Activated CD8-positive, alpha-beta memory T cell treated with anti-CD3 and anti-CD28 coated beads, Interleukin-2, amount 10 ng/mL, durations not matched to agents 7 days and 5 days (primary cell): ENCODE measurements at places on chromosomes 11 and 22. TPM values are rescaled to one million over a fixed set of nuclear protein-coding genes. Genes with fewer than 3 reads are reported as not detected.

DNA sequence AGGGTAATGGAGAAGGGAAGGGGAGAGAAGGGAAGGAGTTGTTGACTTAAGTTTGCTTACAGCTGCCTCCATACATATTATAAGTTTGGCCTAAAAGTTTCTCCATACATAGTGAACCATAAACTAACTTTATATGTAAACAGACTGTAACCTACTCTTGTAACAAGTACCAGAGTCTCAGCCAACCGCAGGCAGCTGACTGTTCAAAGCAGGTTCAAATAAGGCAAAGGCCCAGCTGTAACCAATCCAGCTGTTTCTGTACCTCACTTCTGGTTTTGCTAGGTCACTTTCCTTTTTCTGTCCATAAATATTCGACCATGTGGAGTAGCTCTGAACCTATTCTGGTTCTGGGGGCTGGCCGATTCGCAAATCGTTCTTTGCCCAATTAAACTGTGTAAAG is 591.2 kb downstream of the INSC start:
- no peak for DNase-seq

DNA sequence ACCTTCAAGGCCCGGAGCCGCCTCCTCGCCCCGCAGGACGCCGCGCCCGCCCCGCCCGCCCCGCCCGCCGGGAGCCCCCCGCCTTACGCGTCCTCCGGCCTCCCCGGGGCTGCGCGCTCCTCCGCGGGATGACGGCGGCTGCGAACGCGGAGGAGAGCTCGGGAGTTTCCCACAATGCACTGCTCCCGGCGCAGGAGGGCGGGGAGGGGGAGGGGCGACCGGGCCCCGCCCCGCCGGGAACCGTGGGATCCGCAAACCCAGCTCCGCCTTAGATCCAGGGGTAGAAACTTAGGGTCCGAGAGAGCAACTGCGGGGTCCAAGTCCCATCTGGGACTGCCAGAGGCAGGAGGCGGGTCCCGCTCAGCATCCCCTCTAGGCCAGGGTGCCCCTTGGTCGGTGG is at the start of gene CEND1:
Gene CEND1, minus strand, starts transcription at position 148 of the 400 bp plus-strand sequence. CDS start 1,514 bp downstream, outside the sequence.
- peak; percentile 67 for DNase-seq

DNA sequence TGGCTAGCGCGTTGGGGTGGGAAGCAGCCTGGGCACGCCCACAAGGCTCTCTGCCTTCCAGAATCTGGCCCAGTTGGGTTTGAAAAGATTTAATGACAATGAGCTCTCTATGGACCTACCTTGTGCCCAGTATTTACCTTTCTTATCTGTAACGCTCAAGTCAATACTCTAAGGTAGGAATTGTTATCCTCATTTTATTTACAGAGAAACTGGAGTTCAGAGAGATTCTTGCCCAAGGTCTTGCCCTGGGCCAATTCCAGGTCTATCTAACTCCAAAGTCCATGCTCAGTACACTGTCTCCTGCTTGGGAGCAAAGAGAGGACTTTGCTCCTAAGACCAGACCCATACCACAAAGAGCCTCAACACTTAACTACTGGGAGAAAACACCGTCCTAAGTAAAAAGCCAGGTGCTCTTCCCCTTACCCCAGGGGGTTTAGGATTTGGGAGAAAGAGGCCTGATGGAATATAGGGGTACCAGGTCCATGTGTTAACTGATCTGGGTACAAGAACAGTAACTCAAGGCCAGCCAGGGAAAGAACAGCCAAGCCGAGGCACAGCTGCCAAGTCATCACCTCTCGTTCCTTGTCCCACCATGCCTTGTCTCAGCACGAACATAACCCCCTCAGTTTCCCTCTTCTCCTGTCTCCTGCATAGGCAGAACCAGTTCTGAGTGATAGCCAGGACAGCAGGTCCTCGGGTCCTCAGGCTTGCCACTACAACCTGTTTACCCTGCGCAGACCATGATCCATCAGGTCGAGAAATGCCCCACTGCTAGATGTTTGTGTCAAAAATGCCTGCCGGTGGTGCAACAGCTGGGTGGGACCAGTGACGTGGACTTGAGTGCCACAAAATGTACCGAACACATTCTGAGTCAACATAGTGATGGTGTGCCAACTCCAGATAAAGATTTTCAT is 14.6 kb downstream of the APOA4 start:
- DNase-seq: no peak

- no peak for DNase-seq
Observed at GRCh38 chr11:83047515-83048225, 24.0 kb downstream of the RAB30 start.

GRCh38 chr11:57476047-57476756 is 15.9 kb downstream of the RTN4RL2 start:
- peak; percentile 57 for DNase-seq

DNA sequence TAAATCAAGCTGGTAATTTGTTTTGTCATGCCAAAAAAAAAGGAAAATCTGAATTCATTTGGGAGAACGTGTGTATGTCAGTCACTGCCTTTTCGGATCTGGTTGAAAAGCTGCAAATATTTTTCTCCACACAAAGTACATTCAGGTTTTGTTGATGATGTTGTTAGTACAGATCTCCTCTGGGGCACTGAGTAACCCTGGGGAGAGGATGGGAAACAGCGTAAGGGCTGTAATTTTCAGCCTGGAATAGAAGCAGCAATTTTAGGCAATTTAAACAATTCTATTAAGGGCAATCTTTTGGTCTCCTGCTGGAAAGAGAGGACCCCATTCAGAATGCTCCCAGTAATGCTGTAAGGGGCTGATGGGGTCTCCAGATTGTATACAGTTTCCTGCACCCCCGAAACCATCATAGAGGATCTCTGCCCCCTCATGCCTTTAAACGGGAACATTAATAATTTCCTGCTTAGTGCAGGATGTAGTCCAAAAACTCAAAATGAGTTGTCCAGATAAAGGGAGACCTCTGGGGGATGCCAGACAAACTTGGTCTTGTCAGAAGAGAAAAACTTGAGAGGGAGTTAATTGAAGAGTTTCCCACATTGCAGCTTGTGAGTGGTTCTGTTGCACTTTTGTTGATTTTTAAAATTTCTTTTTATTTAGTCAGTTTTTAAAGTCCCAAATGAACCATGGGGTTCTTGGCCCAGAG is 132.3 kb downstream of the COMMD9 start:
- DNase-seq: no peak

DNA sequence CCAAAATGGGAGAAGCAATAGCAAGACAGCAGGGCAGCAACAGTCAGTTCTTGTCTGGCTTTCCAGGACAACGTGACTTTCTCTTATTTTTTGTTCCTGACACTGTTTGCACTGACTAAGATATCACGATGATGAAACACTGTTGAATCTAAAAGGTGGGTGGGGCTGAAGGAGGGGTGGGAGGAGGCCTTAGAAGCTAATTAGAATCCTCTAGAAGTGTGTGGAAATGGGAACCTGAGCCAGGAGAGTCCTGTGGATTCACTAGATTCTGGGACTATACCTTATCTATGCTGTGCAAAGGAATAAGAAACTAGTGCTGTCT is 300.3 kb downstream of the ST3GAL4 start:
- no peak for DNase-seq

DNA sequence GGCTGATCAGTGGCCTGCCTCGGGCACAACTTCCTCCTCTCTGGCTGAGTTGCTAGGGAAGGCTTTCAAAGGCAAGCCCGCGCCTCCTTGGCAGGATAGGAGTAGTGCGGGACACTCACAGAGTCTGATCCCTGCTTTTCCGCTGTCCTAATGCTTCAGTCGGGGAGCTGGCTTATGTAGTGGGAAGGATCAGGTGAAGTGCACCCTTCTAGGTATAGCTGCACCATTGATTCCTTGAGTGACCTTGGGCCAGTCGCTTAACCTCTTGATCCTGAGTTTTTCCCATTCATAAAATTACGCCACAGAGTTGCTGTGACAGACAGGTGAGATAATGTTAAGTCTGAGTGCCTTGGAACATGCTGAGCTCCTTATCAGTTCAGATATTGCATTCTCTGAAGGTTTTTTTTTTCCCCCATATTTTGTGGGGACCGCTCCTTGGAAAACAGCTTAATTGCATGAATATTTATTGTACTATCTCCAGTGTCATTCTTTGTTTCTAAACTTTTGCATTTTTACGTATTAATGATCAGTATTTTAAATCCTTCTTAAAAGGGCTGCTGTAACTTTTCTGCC is 961 bp downstream of the IPO7 start:
- DNase-seq: no peak

- no peak for DNase-seq
Observed at GRCh38 chr11:46315783-46316563, 31.3 kb upstream of the DGKZ start.

GRCh38 chr11:3133261-3134217 is 31.6 kb downstream of the OSBPL5 start:
- DNase-seq: no peak

GRCh38 chr11:120259988-120260565 is 20.1 kb downstream of the POU2F3 start:
- DNase-seq: no peak

Gene KCTD14
- 0.23 TPM for total RNA-seq

DNA sequence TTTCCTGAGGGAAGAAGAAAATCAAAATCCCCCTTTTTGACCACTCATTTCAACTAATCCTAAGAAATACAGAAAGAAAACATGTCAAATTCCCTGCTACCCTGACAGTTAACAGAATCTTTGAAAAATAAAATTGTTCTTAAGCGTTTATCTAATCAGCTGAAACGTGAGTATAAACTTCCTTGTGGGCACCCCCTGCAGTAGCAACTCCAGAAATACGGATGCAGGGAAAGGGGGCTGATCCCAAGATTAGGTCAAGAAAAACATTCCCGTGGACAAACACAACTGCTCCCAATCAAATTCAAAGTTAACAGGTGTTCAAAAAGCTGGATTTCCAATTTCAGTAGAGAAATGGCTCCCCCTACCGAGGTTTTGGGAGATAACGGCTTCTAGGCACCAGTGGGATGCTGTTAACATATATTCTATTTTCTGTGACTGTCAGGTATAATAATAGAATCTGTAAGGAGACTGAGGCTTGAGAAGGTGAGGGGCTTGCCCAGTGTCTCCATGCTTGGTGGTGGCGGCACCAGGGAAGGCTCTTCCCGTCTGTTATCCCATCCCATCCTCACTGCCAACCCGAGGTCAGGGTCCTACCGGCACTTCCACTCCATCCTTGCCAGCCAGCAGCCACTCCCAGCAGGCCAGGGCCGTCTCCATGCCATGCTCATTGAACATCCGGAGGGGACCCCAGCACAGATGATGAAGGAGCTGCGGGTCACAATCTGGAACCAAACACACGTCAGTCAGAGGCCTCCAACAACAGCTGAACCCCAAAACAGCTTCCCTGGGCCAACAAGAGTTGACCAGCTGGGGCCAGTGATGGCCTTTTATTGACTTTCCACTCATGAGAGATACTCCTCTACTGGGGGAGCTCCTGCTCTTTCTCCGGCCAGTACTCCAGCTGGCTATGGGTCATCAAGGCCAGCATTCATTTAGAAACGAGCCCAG is 32.0 kb upstream of the SERPIND1 start:
- DNase-seq: peak; percentile 50

- DNase-seq: no peak
Observed at GRCh38 chr11:22976146-22976545, 115.9 kb upstream of the CCDC179 start.

DNA sequence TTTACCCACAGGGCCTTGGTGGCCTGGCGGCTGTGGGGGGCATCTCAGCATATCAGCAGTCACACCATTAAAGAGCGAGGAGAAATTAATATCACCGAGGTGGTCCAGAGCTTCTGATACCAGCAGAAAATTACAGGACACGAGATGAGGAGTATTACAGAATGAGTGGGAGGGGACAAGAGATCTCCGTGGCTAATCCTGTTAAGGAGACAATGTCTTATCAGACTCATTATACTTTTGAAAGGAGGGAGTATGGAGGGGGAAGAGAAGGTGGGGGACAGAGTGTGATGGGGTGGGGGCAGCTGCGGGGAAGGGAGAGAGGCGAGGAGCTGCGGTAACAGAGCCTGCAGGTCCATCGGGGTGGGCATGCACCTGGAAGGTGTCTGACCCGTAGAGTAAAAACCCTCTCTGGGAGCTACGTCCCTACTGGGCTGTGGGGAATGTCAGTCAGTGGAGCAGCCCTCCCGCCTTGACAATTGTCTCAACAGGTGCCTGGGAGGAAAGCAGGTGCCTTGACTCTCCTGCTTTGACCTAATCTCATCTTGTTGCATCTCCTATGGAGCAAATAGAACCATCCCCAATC is 224.2 kb downstream of the CEP164 start:
- DNase-seq: no peak

DNA sequence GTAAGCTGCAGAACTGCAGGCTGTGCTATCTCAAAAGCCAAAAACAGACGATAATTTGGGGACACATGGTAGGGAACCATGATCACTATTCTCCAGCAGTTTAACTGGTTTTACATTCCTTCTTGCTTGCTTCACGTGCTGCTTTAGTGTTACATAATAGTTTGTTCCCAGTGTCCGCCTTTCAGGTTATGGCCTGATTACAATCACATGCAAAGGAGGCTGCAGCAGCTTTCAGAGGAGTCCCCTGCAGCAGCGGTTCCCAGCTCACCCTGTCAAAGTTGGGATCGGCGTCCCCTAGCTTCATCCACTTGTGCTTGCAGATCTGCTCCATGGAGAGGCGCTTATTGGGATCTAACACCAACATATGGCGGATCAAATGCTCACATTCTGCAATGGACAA is 39.2 kb upstream of the APOA1 start:
- no peak for DNase-seq

DNA sequence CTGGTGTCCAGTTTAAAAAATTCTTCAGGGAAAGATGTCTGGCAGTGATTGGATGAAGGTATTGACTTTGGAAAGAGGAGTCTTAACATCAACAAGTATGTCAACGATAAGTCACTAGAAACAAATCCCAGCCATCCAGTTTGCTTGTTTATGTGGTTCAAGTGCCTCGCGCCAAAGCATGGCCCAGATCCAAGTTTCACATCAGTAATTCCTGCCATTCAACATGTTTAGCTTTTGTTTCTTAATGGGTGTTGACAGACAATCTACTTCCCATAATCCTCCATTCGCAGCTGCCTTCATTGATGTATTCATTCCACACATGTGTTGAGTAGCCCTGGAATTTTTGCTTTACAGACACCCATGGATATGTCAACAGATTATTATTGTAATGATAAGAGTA is 77.8 kb downstream of the UBASH3B start:
- DNase-seq: no peak

- DNase-seq: no peak
Observed at GRCh38 chr11:48019217-48019584, 38.8 kb downstream of the PTPRJ start.

Gene CADM1
- total RNA-seq: 1.2 TPM

GRCh38 chr22:48267681-48268080 is 1505.2 kb downstream of the TBC1D22A start:
- no peak for DNase-seq
